ENCODE measurements at places on chromosomes 1 and 21.

DNA sequence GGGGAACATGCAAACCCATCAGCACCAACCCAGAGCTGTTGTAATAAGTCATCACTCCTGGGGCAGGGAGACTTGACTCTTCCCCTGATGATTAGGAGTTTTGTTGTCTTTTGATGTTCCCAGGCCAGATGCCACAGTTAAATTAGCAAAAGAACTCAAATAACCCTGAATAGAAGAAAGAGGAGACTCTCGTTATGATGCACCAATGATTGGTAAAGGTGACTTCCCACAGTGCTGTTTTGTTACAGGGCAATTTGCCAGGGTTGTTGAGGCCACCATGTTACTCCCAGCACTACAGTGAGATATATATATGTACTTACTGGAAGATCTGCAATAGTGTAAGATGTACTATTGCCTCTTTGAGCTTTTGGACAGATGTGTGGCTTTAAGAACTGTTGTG is 24.3 kb upstream of the RCAN1 start:
- no peak for DNase-seq

DNA sequence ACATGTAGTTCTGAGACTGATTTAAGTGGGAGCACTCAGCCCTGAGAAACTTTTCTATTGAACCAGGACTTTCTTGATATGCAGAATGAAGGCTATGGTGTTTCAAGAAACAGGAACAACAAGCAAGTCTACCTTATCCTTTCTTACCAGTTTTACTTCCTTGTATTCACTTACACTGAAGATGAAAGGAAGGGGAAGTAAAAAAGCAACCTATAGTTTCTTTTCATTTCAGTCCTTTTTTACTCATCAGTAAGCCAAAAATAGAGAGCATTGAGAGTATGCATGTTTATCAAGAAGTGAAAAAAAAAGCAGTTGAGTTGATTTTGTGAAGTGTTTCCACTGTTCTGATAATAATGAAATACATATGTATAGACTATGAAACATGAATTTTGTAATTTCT is 1010.3 kb downstream of the AMY1C start:
- no peak for DNase-seq

DNA sequence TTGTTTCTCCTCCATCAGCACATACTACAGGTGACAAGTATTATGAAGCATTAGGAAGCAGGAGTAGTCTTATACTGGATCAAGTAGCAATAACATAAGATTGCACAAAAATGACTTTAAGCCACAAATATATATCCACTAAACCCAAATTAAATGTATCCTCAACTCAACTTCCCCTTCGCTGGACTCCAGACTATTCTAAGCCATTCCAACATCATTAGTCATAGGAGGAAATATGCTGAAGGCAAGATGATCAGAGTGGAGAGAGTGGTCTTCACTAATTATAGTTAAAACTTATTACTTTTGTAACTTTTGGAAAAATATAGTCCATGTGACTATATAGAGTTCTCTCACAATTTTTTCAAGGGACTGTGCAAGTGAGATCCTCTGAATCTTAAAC is 390.7 kb upstream of the ZP4 start:
- DNase-seq = no peak

DNA sequence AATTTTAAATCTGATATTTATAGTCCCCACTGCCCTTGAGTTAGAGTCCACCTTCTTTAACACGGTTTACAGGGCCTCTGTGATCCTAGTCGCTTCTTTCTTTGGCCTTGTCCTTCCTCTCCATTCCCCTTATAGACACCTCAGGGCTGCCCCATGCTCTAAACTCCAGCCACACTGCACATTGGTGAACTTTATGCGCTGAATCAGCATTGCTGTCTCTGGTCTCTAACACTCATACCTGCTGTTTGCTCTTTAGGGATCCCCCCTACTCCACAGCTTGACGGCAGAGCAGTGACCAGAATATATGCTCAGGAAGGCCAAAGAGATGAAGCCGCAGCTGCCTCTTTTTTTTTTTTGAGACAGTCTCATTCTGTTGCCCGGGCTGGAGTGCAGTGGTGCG is 30.2 kb downstream of the PLEKHO1 start:
- no peak for DNase-seq

DNA sequence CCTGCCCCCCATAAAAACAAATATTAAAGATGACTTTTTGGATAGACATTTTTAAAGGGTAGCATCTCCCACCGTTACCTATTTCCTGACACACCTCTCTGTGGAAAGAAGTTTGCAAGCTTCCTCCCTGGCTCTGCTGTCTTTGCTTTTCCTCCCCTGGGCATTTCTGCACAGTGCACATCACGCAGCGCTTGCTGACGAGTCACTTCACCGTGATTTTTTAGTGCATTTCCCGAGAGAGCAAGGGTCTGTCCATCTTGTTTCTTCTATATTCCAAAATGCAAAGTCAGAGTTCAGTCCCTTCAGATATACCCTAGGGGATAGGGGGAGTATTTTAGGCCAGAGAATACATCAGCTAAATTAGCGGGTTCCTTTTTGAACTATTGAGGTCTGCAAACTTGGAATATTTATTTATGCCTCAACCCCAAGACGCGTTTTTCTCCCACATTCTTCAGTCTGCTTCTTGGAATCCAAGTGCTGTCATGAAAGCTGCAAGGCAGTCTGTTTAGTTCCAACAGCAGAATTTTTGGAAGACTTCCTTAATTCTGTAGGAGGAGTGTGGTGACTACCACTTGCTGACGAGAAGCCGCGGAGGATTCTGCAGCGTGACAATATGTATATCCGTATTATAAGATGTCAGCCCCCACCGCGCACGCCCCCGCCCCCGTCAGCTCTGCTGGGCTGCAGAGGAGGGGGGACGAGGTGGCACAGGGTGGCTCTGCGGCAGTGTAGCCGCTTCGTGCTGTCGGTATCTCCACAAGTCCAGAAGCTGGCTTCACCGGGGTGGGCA is 22.4 kb downstream of the SMYD2 start:
- DNase-seq = no peak

GRCh38 chr1:95073446-95073845 is 695 bp upstream of the ALG14 start:
- DNase-seq = no peak

DNA sequence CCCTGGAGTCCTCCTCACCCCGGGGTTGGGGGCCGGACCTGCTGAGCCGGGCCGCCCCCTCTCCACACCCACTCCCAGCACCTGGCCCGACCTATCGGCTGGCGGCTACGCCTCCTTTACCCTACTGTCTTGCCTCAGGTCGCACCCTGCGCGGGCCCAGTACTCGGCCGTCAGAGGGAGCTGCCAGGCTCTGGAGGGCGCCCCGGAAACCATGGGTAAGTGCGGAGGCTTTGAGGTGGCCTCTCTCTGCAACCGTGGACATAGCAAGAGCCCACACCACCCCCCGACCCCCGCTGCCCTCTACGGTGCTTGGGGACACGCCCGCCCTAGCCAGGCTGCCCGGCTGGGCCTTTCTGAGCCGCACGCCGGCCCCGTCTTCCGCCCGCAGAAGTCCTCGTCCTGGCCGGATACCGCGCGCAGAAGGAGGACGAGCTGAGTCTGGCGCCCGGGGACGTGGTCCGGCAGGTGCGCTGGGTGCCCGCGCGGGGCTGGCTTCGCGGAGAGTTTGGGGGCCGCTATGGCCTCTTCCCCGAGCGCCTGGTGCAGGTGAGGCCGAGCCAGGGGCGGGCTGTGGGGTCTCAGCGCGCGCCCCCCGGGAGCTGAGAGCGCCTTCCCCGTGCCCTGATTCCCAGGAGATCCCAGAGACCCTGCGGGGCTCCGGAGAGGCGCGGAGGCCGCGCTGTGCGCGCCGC is at the start of gene SH3D21:
TSS of gene SH3D21 (plus strand) at position 159 of the 692 bp plus-strand sequence. CDS start at position 212, 53 bp downstream.
- DNase-seq = no peak

GRCh38 chr1:89905395-89906058 is 84.7 kb downstream of the LRRC8D start:
- no peak for DNase-seq

GRCh38 chr1:69221524-69221923 is 346.2 kb upstream of the LRRC7 start:
- DNase-seq = no peak

- no peak for DNase-seq
These were observed 3.7 kb upstream of the AMIGO1 start for GRCh38 chr1:109513110-109513710.

DNA sequence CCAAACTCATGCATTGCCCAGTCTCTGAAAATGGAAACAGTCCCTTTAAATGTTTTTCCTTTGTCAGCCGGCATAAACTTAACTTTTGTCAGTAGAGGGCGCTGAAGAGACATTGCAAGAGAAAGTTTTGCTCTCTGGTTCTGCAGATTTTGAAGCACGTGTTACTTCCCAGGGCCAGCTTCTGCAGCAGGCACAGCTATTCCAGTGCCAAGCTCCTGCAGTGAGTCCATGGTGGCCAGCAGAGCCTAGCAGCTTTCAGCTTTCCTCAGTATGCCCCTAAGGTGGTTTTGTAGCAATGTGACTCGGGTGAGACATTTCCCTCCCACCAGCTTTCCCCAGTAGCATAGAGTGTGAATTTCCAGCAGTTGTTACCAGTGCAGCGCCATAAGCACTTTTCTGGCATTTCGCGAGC is 2.6 kb upstream of the IFI44L start:
- DNase-seq = peak; percentile 24

DNA sequence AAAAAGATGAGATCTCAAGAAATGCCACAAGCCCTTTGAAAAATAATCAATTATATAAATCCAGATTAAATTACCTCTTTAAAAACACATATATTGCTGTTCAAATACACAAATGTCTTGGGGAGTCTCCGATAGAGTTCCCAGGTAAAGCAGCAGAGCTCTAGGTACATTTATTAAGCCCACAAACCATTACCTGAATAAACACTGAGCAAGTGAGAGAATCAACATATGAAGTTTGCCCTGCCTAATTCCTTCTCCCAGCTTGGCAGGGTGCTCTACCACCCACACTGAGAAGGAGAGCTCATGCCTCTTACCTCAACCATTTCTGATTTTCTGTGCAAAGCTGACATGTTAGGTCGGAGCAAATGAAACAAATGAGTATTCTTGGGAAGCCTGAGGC is 402.4 kb downstream of the KCNH1 start:
- no peak for DNase-seq

DNA sequence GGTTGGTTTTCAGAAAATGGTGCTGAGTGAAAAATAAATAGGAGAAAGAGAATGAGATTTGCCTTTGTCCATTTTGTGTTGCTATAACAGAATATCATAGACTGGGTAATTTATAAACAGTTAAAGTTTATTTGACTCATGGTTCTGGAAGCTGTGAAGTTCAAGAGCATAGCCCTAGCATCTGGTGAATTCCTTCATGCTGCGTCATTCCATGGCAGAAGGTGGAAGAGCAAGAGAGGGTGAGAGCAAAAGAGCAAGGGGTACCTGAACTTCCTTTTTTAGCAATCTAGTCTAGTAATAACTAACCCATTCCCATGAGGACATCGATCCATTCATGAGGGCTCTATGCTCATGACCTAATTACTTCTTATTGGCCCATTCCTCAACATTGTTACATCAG is 209.1 kb upstream of the ZP4 start:
- DNase-seq = no peak

- peak; percentile 30 for DNase-seq
These were observed 113.5 kb downstream of the PRDM2 start for GRCh38 chr1:13813398-13814012.

DNA sequence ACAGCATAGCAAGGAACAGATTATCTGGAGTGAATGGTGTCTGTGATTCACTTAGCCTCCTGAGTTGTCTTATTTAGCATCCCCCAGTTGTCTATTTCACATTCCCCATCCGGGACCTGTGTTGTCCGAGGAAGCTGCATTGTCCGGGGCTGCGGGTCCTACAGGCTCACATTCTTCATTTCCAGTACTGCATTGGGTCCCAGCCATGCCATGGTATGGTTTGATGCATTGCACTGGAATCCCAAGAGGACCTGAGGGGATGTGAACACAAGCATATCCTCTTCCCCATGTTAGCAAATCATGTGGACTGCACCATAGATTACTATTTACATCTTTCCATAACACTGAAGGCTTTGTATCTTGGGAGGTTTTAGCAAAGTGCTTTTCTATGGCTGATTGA is 48.2 kb upstream of the PRELP start:
- no peak for DNase-seq

GRCh38 chr21:32940079-32941014 is 85.4 kb upstream of the OLIG2 start:
- peak; percentile 11 for DNase-seq

GRCh38 chr1:234605399-234605982 is 4.5 kb downstream of the IRF2BP2 start:
- DNase-seq = no peak

DNA sequence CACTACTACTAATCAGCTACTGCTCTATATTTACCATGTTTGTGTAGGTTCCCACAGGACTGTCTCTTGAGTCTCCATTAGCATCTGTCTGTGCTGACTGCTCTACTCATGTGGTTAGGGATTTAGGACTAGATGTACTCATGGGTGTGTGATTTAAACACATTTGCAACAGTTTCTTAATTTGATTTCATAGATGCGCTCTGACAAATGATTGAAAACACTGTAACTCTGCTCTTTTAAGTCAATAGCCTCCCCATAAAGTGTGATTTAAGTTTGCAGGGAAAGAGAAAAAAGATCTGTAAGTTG is 809.3 kb downstream of the NCAM2 start:
- DNase-seq = no peak

- no peak for DNase-seq
These were observed 43.1 kb downstream of the PTGFRN start for GRCh38 chr1:116952738-116953275.

GRCh38 chr1:118963456-118964430 is 24.4 kb downstream of the TBX15 start:
- DNase-seq = no peak

DNA sequence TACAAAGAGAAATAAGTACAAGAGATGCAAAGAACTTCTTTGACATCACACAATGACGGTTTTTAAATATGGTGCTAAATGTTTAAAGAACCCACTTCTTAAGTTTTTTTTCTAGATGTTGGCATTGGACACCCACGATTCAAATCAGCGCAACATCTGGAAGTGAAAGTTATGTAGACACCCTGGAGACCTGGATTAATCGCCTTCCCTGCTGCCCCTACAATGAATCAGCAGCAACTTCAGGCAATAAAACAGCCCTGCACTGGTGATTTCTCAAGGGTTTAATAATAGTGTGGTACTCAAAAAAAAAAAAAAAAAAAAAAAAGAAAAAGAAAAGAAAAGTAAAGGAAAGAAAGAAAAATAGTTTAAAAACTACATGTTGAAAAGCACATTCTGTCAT is 248.3 kb downstream of the NUF2 start:
- DNase-seq = no peak

All from activated CD4-positive, alpha-beta T cell treated with anti-CD3 and anti-CD28 coated beads for 1 hour (primary cell).